Liver (tissue), 10 donors: ENCODE measurements at places on chromosomes 7 and 10.

DNA sequence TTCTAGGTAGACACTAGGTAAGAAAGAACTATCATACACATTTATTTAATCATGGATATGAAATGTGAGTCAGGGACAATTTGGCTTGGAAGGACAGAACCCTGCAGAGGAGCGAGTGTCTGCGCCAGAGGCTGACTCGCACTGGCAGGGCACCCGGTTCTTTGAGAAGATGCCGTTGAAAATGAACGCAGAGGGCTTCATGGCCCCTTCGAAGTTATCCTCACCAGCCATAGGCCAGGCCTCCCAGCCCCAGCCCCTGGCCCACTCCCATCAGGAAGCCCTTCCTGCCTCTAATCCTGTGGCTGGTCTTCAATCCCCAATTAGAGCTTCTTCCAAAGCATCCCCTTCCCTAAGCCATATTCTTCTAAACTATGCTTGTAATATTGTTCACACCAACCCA is 239.8 kb downstream of the TCERG1L start:
- no peak for DNase-seq

DNA sequence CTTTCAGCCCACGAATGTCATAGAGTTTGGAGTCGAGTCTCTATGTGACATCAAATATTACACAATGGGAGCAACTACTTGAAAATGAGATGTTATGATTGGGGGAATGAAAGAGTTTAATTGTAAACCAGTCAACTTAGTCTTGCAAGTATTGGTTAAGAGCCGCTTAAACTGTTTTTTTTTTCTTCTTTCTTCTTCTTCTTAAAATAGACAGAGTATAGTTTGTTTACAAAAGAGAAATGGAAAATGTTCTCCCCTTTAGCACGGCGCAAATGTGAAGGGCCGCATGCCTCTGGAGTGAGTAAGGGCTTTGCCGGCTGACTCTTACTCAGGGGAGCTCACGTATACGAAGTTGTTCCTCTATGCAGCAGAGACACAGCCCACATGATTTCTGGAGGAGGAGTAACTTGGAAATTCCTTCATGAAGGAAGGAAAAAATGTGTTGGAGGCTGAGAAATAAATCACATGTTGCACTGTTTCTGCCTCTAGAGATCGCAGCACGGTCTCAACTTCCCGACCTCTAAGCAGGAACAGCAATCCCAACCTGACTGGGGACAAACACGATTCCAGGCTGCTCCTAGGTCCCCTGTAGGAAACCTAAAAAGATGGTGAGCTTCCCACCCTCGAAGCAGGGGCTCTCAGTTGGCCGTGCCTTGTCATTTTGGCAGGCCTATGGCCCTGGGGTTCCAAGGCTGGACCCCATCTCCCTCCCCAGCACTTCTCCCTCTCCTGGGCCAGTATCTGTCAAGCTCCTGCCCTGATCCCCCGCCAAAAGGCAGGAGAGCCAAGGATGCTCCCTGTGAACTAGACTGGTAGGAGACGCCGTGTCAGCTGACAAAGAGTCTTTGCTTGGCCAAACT is 44.8 kb downstream of the MYOF start:
- no peak for DNase-seq

GRCh38 chr10:84715911-84716310 is 387.5 kb downstream of the CCSER2 start:
- DNase-seq, result no peak

- DNase-seq, result no peak
These were observed 233.6 kb downstream of the EBF3 start for GRCh38 chr10:129730272-129730992.

DNA sequence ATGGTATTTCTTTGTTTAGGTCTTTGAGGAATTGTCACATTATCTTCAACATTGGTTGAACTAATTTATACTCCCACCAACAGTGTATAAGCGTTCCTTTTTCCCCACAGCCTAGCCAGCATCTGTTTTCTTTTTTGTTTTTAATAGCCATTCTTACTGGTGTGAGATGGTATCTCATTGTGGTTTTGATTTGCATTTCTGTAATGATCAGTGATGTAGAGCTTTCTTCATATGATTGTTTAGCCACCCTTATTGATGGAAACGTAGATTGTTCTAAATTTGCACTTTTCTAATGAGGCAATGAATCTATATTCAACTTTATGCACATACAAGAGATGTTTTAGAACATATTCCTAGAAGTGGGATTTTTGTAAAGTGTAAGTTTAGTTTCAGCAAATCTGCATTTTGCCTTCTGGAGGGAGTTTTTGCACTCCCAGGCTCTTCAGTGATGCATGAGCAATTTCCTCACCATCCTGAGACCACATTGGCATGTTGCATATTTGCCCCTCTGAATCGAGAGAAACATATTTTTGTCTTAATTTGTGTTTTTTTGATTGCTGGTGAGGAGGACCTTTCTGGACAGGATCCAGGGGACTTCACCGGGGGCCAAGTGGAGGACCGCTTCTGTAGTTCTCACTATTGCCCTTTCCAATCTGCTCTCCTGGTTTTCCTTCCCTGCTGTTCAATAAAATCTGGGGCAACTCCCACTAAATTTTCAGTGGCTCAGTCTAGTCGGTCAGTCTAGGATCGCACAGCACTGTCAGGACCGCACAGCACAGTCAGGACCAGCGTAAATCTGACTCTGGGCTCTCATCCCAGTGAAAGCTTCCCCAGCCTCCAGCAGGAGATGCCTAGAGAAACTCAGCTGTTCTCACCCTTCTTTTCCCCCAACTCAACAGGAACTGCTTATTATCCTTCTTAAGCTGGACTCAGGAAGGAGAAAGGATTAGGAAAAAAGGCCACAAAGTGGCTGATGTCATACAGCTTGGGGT is 157.0 kb downstream of the PTPN20 start:
- no peak for DNase-seq

GRCh38 chr7:13871008-13871407 is 118.5 kb downstream of the ETV1 start:
- no peak for DNase-seq

- DNase-seq, result no peak
These were observed 569.7 kb downstream of the REEP3 start for GRCh38 chr10:64090865-64091264.

- no peak for DNase-seq
These were observed 70.3 kb downstream of the EXOC6 start for GRCh38 chr10:92918603-92919002.

- DNase-seq, result no peak
These were observed 383 bp upstream of the R3HCC1L start for GRCh38 chr10:98134117-98134430.

- DNase-seq, result no peak
These were observed 152.7 kb downstream of the BICC1 start for GRCh38 chr10:58665361-58665760.

- no peak for DNase-seq
These were observed 34.5 kb downstream of the TSPAN14 start for GRCh38 chr10:80488539-80489066.

GRCh38 chr10:81040031-81040430 is 502.3 kb downstream of the SH2D4B start:
- no peak for DNase-seq
